ENCODE measurements at places on chromosomes 1 and 21.

GRCh38 chr1:104702731-104703130, 953.0 kb downstream of the AMY1C start:
- DNase-seq = peak; percentile 1

DNA sequence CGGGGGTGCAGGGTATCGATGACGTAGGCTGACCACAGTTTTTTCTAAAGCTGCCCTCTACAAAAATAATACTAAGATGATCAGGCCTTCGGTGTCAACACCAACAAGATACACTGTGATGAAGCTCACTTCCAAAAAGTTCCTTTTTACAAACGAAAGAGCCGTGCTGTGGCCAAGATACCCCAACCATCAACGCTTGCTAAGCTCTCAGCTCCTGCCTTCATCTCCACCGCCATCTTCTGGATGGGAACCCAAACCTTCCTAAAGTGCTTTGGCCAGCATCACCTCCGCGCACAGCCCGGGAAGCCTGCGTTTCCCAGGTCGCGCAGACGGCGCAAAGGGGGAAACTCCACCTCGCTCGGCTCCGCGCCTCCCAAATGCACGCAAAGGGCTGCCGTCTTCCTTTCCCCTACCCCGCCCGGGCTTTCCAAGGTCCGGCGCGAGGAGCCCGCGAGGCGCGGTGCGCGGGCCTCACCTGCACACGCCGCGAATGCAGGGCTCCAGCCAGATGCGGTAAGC, 541 bp downstream of the USP48 start:
- peak; percentile 55 for DNase-seq

- DNase-seq = no peak
These were observed 9.1 kb upstream of the COA7 start for GRCh38 chr1:52706941-52707926.

DNA sequence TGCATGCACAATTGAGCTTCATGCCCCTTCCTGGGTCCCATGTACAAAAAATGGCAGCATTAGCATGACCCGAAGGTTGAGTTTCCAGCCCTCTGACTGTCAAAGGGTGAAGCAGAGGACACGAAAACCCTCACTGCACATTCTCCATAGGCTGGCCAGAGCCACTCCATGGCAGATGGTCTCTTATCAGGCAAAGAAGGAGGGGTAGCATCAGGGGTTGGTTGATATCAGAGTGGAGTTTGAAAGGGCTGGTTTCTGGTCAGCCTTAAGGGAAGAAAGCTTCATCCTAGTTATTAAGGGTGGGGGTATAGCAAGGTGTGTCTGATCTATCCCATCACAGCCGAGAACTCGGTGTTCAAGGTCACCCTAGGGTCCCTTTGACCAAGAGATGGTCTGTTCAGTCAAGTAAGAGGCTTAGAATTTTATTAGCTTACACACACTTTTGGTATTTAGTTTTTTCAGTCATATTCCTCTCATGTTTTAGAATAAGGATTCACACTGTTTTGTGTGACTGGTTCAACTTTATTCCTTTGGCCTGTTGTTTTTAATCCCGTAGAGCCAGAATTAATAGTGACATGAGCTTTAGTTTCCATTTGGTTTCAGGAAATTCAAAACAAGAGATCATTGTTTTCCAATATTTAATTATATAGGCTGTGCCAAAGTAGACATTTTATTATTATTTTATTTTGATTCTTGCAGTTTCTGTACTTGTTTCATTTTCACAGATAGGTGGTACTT, 199.9 kb upstream of the FMN2 start:
- no peak for DNase-seq

DNA sequence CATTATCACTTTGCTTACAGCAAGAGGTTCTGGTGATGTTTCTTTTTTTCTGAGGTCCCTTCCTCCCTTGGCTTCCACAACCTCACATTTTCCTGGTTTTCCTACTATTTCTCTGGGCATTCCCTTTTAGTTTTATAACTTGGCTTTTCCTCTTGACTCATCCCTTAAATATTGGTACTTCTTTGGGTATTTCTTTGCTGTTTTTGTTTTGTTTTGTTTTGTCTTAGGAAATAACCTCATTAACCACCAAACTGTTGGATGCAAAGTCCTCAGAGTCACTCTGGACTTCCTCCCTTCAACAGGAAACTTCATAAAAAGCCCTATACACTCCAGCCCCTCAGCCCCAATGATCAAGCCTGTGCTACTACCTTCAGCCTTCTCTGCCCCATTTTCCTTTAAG, 211.1 kb downstream of the DUSP10 start:
- peak; percentile 10 for DNase-seq

DNA sequence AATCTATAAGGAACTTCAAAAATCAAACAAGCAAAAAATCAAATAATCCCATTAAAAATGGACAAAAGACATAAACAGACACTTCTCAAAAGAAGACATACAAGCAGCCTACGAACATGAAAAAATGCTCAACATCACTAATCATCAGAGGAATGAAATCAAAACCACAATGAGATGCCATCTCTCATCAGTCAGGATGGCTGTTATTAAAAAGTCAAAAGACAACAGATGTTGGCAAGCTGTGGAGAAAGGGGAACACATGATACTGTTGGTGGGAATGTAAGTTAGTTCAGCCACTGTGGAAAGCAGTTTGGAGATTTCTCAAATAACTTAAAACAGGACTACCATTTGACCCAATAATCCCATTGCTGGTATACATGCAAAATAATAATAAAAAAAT, 226.4 kb downstream of the S1PR1 start:
- no peak for DNase-seq

DNA sequence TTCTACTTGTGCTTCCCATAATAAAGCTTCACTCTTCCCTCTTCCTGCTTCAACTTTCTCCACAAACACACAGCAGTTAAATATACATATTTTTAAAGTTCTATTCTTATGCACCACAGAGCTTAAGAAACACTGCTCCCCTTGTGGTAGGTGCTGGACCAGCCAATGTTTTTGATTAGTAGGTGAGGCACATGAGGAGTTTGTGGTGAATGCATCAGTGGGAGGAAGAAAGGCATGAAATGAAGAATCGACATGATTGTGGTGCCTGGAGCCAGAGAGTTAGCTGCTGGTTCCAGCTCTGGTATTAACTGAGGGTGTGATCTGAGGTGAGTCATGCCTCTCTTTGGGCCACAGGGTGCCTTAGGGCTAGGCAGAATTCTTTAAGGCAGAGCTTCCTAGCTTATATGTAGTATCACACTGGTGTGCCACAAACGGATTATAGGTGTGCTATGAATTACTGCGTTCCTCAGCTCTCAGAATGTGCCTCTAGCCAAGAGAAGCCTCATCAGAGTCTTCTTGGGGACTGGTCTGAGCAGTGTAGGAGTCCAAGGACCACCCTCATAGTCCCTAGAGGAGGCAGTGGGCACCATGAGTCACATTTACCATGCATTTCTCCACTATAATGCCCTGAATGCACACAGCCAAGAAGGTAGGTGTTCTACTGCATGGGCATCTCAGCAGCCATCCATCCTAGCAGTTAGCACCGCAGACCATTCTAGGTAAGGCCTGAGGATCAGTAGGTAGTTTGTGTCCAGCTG, 97.4 kb upstream of the SGIP1 start:
- DNase-seq = peak; percentile 90

GRCh38 chr1:236560213-236560771, 36.5 kb downstream of the LGALS8 start:
- DNase-seq = no peak

DNA sequence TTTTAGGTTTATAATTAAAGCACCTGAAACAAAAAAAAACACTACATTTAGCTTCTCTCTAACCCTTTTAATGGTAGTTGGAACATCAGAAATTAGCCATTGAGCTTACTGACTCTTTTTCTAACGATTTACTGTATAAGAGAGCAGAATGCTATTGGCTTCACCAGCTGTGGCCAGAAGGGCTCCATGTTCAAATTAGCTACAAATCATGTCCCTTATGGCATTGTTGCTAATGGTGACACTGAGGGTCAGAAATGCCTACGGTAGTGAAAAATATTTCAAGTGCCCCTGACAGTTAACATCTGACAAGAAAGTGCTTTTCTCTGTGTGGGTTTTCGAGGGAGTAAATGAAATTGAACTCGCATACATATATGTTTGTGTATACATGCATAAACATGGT, 232.7 kb downstream of the NFIA start:
- no peak for DNase-seq

DNA sequence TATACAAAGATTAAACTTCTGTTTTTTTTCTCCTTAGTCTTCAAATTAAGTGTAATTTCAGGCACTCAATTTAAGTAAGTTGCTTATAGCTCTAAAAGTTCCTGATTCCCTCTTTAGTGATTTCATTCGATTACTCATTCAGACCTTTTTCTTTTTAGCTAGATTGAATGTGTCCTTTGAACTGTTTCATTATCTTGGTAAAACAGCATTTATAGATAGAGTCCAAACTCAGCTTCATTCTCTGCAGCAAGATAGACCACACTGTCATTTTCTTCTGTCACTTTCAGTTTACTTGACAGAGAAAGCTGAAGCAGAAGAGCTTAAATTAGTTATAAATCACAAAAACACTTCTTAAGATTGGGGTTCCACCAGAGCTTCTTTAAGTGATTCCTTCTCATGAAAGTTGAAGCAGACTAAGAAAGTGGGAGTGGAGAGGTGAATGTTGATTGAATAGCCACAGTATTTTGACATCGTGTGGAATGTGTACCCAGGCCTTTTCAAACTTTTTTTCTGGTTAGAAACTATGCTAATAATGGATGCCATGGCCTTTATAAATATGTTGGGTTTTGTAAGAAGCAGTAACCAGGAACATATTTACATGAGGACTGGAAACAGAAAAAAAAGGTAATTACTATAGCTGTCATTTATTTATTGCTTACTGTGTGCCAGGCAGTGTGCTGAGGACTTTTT, 52.2 kb downstream of the ZBTB40 start:
- DNase-seq = peak; percentile 52

All from fibroblast of skin of right quadriceps (primary cell).